ENCODE measurements at places on chromosomes 3 and 15. TPM values are rescaled to one million over a fixed set of nuclear protein-coding genes. Genes with fewer than 3 reads are reported as not detected.

DPH3 gene
- 24.3 TPM for total RNA-seq

ALDH1A3 gene
- total RNA-seq: 38.3 TPM

CACNA1D gene
- total RNA-seq: 4.8 TPM

PTX3 gene
- 34.2 TPM for total RNA-seq

CHRM5 gene
- not detected for total RNA-seq

GRCh38 chr3:167843481-167843880 is 108.0 kb downstream of the SERPINI1 start:
- no peak overlapping the region for H3K4me3 ChIP-seq
- no peaks in the 10 kb centered on the region for H3K27me3 ChIP-seq
- no peak for DNase-seq

DNA sequence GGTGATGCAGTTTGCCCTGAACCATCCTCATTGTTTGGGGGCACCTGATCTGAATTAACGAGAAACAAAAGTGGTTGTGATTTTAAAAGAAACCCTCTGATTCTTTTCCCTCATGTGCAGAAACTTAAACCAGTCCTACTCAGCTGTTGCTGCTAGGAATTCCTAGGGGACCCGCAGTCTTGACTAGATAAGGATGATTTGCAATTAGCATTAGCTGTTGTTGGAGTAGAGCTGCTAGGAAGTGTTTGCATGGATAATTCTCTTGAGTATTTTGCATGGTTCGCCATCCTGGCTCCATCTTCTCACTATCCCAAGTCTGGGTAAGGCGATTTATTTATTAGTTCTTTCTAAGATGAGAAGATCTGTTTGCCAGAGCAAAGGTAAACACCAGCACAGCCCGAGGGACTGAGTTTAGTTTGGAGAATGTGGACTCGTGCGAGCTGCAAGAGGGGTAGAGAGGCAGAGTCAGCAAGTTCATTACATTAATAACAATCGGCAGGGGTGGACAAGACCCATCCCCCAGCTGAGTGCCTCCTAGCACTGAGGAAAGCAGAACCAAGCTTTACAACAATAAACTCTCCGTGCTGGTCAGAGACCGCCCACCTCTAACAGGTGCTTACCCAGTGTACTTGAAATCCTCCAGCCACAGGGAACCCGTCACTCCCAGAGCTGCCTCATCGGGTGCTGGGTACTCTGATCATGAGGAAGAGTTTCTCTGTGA is 4.1 kb downstream of the FGD5 start:
- H3K27ac ChIP-seq: peak overlapping the region; percentile 25
- no peaks in the 10 kb centered on the region for H3K36me3 ChIP-seq
- no peak for DNase-seq
- H3K27me3 ChIP-seq: no peaks in the 10 kb centered on the region

GRCh38 chr3:52777127-52777958 is at the start of gene ITIH1:
Gene ITIH1, plus strand, starts transcription at chr3:52777599. Its CDS starts 17 bp downstream, at chr3:52777616.
- H3K27ac ChIP-seq: no peak within 1 kb of the TSS
- no peaks in the 10 kb centered on the region for H3K4me1 ChIP-seq
- no peak within 1 kb of the TSS for H3K4me3 ChIP-seq
- no peaks in the 10 kb centered on the region for H3K27me3 ChIP-seq
- peak; percentile 58 for DNase-seq

DNA sequence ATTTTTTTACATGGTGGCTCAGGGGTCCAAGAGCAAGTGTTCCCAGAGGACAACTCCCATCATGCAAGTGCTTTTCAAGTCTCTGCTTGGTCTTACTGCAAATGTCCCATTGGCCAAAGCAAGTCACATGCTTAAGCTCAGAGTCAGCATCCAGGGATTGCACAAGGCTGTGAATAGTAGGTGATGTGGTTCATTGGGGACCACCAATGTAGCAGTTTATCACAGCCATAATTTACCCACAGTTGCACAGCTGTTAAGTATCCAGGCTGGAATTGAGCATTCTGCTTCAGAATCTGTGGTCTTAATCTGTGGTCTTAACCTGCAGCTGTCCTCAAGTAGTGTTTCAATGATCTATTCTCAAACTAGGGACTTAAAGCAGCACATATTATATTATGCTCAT is 71.4 kb upstream of the PLCL2 start:
- DNase-seq: no peak
- no peak overlapping the region for H3K4me3 ChIP-seq

- H3K27me3 ChIP-seq: no peaks in the 10 kb centered on the region
- no peak overlapping the region for H3K4me3 ChIP-seq
- H3K4me1 ChIP-seq: no peaks in the 10 kb centered on the region
- no peak overlapping the region for H3K27ac ChIP-seq
- H3K36me3 ChIP-seq: no peaks in the 10 kb centered on the region
- no peak for DNase-seq
Measured at GRCh38 chr15:41965441-41966413, 6.6 kb downstream of the EHD4 start.

DNA sequence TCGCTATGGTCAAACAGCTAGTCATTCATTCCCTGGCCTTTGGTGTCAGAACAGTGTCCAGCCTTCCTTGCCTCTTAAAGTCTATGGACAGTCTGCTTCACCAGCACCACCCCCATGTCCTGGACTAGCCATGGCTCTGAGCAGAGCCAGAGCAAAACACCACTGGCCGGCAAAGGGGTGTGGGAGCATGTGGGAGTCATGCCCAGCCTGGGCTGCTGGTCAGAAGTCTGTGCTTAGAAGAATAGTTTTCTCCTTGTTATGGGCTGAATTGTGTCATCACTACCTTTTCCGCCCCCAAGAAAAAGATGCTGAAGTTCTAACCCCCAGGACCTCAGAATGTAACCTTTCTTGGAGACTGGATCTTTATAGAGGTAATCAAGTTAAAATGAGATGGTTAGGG is 132.9 kb upstream of the LPP start:
- DNase-seq: no peak
- no peak overlapping the region for H3K27ac ChIP-seq
- no peaks in the 10 kb centered on the region for H3K4me1 ChIP-seq
- no peaks in the 10 kb centered on the region for H3K36me3 ChIP-seq
- no peak overlapping the region for H3K4me3 ChIP-seq

GRCh38 chr3:156098437-156099035 is 21.8 kb upstream of the KCNAB1 start:
- H3K36me3 ChIP-seq: no peaks in the 10 kb centered on the region
- DNase-seq: no peak
- peaks cover 4% of the 10 kb centered on the region for H3K4me1 ChIP-seq
- no peaks in the 10 kb centered on the region for H3K27me3 ChIP-seq
- no peak overlapping the region for H3K27ac ChIP-seq

DNA sequence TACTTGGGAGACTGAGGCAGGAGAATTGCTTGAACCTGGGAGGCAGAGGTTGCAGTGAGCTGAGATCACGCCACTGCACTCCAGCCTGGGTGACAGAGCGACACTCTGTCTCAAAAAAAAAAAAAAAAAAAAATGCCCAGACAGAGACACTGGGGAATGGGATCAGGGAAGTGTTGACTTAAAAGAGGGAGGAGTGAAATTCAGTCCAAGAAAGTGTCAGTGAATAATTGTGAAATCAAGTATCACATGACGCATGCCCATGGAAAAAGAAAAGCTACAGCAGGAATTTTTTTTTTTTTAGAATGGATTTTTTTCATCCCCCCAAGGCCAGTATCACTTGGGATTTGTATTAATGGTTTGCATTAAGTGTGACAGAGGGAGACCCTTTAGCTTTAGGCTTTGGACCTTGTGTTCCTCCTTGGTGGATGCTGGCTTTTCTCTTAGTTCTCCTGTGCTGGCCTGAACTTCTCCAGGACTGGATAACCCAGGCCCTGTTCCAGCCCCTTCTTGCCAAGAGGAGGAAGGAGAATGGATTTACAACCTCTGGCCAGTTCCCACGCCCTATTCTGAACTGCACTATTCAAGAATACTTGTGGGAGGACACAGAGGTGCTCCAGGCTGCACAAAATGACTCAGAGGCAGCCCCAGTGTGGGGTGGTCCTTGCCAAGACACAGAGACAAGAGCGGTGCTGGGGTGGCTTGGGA is 36.7 kb upstream of the ZNF774 start:
- H3K4me3 ChIP-seq: no peak overlapping the region
- peaks cover 33% of the 10 kb centered on the region for H3K4me1 ChIP-seq
- peak; percentile 97 for DNase-seq
- peak overlapping the region; percentile 82 for H3K27ac ChIP-seq
- no peaks in the 10 kb centered on the region for H3K36me3 ChIP-seq

DNA sequence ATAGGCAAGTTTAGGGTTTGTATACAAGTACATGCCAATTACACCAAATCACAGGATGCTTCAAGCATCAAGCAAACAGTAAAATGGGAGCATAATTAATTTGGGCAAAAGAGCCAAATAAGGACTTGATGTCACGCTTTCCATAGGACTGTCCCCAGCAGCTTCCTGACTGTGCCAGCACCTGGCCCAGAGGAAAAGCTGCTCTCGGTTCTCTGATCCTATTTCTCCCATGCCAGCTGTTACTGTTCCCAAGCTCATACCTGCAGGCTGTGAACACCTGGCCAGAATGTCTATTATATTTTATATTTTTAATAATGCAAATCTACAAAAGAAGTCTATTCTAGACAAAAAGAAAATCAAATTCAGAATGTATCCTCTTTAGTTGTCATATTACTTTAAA is 12.2 kb downstream of the ZXDC start:
- H3K27ac ChIP-seq: no peak overlapping the region
- no peaks in the 10 kb centered on the region for H3K27me3 ChIP-seq
- peaks cover 84% of the 10 kb centered on the region for H3K36me3 ChIP-seq
- H3K4me1 ChIP-seq: peaks cover 17% of the 10 kb centered on the region
- H3K4me3 ChIP-seq: no peak overlapping the region

DNA sequence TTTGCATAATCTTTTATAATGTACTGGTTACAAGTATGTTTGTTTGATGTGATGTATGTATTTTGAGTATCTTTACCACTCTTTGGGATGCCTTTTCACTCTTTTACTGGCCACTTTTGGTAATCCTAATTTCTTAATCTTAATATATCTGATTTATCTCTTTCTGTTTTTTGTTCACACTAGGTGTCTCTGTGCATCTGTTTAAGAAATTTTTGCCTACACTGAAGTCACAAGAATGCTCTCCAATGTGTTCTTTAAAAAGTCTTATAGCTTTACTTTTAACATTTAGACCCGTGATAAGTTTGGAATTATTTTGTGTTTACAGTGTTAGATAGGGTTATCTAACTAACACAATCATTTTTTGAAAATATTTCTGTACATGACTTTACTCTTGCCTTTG is 659.1 kb downstream of the SI start:
- H3K27me3 ChIP-seq: no peaks in the 10 kb centered on the region
- no peak overlapping the region for H3K4me3 ChIP-seq
- no peaks in the 10 kb centered on the region for H3K4me1 ChIP-seq

- H3K36me3 ChIP-seq: no peaks in the 10 kb centered on the region
- no peak within 1 kb of the TSS for H3K4me3 ChIP-seq
- peaks cover 15% of the 10 kb centered on the region for H3K4me1 ChIP-seq
- no peaks in the 10 kb centered on the region for H3K27me3 ChIP-seq
Measured at GRCh38 chr3:120682095-120682681, at the start of gene HGD. Gene HGD, minus strand, starts transcription at chr3:120682239. Its CDS starts 128 bp downstream, at chr3:120682111.

GRCh38 chr3:177830411-177830849 is 633.1 kb upstream of the TBL1XR1 start:
- H3K27ac ChIP-seq: peak overlapping the region; percentile 82
- no peak overlapping the region for H3K4me3 ChIP-seq
- no peaks in the 10 kb centered on the region for H3K36me3 ChIP-seq
- peak; percentile 84 for DNase-seq
- peaks cover 60% of the 10 kb centered on the region for H3K4me1 ChIP-seq
- no peaks in the 10 kb centered on the region for H3K27me3 ChIP-seq

- no peak overlapping the region for H3K4me3 ChIP-seq
- H3K27me3 ChIP-seq: no peaks in the 10 kb centered on the region
- H3K36me3 ChIP-seq: no peaks in the 10 kb centered on the region
- H3K4me1 ChIP-seq: no peaks in the 10 kb centered on the region
- DNase-seq: no peak
Measured at GRCh38 chr3:171168551-171168950, 142.0 kb upstream of the SLC2A2 start.

DNA sequence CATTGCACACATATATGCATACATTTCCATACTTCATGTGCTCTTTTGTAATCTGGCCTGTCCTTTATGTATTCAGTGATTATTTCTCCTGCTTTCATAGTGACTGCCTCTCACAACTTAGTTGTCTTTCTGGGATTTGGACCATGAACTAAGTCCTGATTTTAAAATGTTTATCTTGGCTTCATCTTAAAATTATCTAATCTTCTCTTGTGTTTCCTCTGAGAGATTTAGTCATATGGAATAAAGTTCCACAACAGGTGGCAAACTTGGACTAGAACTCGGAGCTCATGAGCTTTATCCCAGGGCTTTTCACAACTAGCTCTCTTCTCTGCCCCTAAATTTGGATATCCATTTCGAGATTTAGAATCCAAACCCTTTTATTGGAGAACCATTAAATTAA is 44.3 kb downstream of the U2SURP start:
- H3K4me3 ChIP-seq: no peak overlapping the region
- H3K36me3 ChIP-seq: no peaks in the 10 kb centered on the region
- H3K27me3 ChIP-seq: no peaks in the 10 kb centered on the region
